Motor neuron (in vitro differentiated cells): ENCODE measurements at places on chromosomes 6 and 20. TPM values are rescaled to one million over a fixed set of nuclear protein-coding genes. Genes with fewer than 3 reads are reported as not detected.

DNA sequence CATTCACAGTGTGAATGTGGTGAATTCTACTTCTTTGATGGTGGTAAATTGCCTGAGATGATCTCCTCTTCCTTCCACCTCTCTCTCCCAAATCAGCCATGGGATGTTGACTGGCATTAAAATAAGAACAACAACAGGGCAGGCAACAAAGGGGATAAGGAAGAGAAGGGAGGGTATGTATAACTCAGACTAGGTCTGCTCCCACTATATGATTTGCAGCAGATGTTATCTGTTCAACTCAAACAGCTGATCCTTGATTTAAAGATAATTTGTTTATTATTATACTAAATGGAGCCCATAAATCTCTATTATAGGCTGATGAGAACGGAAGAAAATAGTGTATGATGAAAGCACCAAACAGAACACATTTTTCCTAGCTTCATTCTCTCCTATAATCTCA lies 262.0 kb downstream of the BTBD3 start:
- peak; percentile 34 for ATAC-seq

GRCh38 chr6:42200035-42200434 lies 5.3 kb upstream of the GUCA1B start:
- ATAC-seq: no peak

Gene ASIP
- total RNA-seq: 0.97 TPM in 1 of 2 replicates, not detected in the other

Gene HDGFL1
- 0.45 and 1.5 TPM in 2 replicates for total RNA-seq

DNA sequence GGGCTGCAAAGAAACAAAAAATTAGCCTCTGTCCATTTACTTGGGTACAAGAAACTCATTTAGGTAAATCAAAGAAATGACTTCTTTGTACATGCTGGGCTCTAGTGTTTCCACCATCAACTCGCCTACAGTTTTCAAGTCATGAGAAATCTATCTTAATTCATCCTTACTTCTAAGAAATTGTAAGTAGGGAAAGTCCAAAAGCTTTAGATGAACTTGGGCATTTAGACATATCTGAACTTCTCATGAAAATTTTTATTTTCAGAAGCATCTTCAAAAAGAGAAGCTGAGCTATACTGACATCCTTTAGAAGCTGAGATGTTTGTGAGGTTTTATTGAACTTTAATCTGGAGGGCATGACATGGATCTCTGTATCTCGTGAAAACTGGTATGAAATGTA lies 117.3 kb downstream of the MYB start:
- ATAC-seq: no peak

DNA sequence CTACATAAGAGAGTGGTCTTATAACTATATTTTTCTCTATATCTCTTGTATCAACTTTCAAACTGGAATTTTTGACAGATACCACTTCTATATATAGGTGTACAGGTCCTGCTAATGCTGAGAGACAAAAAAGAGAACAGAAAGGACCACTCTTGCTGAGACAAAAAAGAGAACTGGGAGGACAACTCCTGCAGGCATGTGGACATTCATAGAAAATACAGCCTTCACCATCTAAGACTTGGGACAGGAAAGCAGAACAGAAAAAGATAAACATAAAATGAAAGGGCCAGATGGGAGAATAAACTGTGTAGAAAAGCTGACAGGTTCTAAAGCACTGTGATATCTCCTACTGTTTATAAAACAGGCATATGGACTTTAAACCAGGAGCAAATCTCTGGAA lies 541.0 kb upstream of the ADGRB3 start:
- no peak for ATAC-seq

DNA sequence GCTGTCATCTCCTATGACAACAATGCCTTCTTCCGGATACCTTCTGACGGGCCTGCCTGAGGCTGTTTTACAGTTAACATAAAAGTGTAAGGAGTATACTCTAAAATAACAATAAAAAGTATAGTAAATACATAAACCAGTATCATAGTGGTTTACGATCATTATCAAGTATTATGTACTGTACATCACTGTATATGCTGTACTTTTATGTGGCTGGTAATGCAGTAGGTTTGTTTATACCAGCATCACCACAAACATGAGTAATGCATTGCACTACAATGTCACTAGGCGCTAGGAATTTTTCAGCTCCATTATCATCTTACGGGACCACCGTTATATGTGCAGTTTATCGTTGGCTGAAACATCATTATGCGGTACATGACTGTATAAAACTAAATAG lies 76.5 kb downstream of the VEGFA start:
- ATAC-seq: peak; percentile 56

DNA sequence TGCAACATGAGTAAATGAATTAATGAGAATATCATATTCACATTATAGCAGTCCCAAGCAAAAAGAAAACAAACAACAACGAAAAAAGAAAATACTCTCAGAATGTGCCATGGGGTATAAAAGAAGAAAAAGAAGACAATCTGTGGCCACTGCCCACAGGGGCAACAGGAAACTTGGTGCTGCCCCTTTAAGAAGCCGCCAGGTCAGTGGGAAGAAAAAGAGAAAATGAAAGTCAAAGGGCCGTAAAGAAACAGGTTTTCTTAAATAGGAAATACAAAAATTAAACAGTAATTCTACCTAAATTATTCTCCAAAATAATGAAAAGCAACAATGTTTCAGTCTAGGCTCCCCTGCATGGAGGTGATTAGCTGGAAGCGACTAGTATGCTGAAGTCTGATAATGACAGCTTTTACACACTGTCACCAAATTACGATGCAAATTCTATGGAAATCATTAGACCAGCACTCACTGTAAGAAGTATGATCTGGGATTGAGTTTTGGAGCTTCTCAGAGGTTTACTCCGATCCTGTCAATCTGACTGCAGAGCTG lies 23.6 kb downstream of the GMDS start:
- no peak for ATAC-seq

- peak; percentile 53 for ATAC-seq
Observed at GRCh38 chr6:47034926-47035325, 7.2 kb downstream of the ADGRF1 start.

DNA sequence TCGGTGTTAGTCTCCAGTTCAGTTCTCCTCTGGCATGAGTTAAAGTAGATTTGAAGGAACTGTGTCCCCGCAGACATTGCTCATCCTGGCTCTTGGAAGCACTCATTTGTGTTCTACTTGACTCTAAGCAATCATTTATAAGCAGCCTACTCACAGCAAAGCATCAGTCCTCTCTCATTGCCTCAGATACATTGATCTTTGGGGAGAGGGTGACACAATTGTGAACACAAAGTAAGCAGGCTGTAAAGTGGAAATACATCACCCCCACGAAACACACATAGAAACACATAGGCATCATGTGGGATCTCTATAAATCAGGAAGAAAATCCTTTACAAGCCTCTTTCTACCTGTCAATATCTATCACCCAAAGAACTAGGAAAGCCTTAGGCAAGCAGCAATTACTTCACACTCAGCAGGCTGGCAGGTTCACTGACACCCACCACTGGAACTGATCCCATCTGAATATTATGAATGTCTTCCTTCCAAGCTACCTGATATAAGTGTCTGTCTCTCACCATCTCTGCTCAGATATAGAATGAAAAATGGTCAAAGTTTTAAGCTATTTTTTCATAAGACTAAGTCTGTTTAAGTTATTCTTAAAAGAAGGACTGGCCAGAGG lies 675.8 kb downstream of the HACE1 start:
- ATAC-seq: peak; percentile 96

- no peak for ATAC-seq
Observed at GRCh38 chr6:125844989-125845388, 54.2 kb downstream of the NCOA7 start.

- ATAC-seq: no peak
Observed at GRCh38 chr20:58344741-58345140, 35.2 kb downstream of the RAB22A start.

GRCh38 chr6:32972353-32973143 lies 4.2 kb downstream of the BRD2 start:
- no peak for ATAC-seq

- ATAC-seq: peak; percentile 36
Observed at GRCh38 chr20:4102381-4102780, 87.0 kb upstream of the RNF24 start.

DNA sequence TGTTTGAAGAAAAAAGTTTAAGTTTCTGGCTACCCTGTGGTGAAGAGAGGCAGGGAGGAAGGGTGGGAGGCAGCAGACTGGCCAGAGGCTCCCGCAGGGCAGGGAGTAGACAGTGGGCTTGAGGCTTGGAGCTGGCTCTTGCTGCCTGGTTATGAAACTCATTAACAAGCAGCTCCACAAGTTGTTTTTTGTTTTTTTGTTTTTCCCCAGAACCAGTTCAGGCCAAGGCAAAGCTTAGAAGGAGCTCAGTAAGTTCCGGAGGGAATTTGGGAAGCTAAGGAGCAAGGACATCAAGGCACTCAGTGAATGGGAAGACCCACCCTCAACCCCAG lies 4.0 kb downstream of the DLL1 start:
- no peak for ATAC-seq

- no peak for ATAC-seq
Observed at GRCh38 chr20:57633945-57634491, 13.8 kb upstream of the ZBP1 start.

DNA sequence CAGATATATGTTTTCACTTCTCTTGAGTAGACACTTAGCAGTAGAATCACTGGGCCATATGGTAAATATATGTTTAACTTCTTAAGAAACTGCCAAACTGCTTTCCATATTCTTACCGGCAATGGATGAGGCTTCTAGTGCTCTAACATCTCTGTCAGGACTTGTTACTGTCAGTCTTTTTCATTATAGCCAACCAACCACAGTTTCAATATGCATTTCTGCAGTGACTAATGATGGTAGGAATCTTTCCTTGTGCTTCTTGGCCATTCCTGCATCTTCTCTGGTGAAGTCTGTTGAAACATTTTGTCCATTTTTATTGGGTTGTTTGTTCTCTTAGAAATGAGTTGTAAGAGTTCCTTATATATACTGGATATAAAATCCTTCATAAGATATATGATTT lies 66.0 kb upstream of the SYNDIG1 start:
- ATAC-seq: peak; percentile 66

Gene SSTR4
- 0.16 TPM in 1 of 2 replicates, not detected in the other for total RNA-seq

DNA sequence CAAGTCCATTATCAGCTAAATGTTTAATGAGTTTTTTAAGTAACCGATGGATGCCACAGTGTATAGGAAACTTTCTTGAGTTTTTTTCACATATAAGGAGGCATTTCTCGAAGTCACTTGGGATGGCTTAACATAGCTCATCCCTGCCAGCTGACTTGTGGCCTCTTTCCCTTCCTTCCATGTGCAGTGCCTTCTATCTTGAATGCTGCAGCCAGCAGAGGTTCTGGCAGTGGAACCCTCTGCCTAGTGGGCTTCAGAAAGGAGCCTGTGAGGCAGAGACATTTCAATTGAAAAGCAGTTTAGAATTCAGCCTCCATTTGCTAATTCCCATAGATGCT lies 51.9 kb downstream of the AKAP12 start:
- ATAC-seq: peak; percentile 59

Gene PSORS1C2
- total RNA-seq: 0.38 TPM in 1 of 2 replicates, not detected in the other

- peak; percentile 88 for ATAC-seq
Observed at GRCh38 chr20:46230801-46231282, 77.5 kb downstream of the CDH22 start.

DNA sequence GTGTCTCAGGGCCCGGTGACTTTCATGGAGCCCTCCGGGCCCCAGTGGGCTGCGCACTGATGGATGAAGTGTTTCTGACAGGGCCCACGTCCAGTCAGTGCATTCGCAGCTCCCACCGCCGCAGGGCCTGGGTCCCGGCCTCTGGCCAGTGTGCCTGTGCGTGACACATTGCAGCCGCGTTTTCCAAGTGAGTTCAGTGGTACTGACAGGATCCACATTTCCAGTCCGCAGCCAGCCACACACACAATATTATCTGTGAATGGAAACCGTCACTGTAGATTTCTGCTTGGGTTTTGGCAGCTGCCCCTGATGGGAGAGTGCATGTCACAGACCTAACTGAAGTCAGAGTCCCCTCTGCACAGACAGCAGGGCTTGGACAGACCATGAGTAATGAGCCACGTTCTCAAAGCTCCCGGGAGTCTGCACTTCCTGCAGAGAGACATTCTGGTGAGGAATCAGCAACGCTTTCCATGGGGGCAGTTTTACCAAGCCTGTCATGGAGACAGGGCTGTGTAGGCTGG lies 171.4 kb downstream of the MYLK4 start:
- no peak for ATAC-seq

Gene COX4I2
- not detected in 2 replicates for total RNA-seq

Gene HAO1
- total RNA-seq: not detected in 2 replicates

DNA sequence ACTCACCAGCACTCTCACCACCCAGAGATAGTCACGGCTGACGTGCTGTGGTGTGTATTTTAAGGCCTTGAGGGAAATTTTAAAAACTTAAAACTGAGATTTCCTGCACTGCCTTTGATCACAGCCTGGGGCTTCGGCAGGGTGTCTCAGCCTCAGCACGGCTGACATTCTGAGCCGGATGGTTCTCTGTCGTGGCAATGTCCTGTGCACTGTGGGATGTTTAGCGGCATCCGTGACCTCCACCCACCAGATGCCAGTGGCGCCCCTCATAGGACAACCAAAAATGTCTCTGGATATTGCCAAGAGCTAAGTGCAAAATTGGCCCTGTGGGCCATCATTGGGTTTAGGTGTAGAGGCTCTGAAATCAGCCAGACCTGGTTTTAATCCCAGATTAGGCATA lies 142.2 kb upstream of the KCNG1 start:
- ATAC-seq: no peak

Gene SLC17A2
- not detected in 2 replicates for total RNA-seq

GRCh38 chr6:40620574-40621240 lies 33.5 kb upstream of the LRFN2 start:
- ATAC-seq: peak; percentile 88

- no peak for ATAC-seq
Observed at GRCh38 chr6:152957796-152958195, 25.0 kb downstream of the FBXO5 start.

- peak; percentile 84 for ATAC-seq
Observed at GRCh38 chr6:92723390-92723931, 695.9 kb downstream of the EPHA7 start.

Gene RTEL1
- total RNA-seq: 10.8 and 11.6 TPM in 2 replicates

GRCh38 chr6:13454286-13455221 lies 32.8 kb downstream of the GFOD1 start:
- ATAC-seq: peak; percentile 70

Gene DPPA5
- not detected in 2 replicates for total RNA-seq

DNA sequence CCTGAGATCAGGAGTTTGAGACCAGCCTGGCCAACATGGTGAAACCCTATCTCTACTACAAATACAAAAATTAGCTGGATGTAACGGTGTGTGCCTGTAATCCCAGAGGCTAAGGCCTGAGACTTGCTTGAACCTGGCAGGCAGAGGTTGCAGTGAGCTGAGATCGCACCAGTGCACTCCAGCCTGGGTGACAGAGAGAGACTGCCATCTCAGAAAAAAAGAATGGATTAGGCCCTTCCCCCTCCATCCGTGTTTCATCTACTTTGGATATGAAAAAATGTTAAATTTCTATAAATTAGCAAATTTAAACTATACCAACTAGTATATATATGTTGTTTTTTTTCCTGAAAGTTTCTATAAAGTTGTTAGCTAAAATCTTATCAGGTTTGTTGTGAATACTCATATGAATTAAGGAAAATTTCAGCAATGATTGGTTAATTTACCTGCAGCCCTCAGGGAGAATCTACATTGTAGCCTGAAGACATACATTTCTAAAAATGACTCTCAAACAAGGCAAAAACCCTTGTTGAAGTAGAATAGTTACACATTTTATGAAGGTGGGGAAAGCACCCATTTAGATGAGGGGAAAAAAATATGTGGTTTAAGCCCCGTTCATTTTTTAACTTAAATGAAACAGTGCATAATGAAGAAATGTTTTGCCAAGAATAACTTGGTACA lies 120.9 kb downstream of the TIAM2 start:
- ATAC-seq: no peak

Gene WFDC12
- 0.83 TPM in 1 of 2 replicates, not detected in the other for total RNA-seq
